Omental fat pad (tissue), 4 donors: ENCODE measurements at places on chromosomes 7 and 10. TPM values are rescaled to one million over a fixed set of nuclear protein-coding genes. Genes with fewer than 3 reads are reported as not detected.

PWWP2B gene
- total RNA-seq, result 14.4 TPM

FGFBP3 gene
- 0.96 TPM for total RNA-seq

CYP2W1 gene
- not detected for total RNA-seq

DNA sequence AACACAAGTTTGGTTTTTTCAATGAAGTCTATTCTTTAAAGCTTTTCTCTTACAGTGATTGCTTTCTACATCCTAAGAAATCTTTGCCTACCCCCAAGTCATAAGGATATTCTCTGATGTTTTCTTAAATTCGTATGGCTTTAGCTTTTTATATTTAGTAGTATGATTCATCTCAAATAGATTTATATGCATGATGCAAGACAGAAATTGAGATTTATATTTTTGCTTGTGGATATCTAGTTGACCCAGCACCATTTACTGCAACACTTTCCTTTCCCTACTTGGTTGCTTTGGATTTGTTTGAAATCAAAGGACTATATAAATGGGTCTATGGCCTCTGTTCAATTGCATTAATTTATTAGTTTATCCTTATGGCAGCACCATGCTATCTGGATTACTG, 113.9 kb downstream of the ZNF438 start:
- no peak for DNase-seq

DNA sequence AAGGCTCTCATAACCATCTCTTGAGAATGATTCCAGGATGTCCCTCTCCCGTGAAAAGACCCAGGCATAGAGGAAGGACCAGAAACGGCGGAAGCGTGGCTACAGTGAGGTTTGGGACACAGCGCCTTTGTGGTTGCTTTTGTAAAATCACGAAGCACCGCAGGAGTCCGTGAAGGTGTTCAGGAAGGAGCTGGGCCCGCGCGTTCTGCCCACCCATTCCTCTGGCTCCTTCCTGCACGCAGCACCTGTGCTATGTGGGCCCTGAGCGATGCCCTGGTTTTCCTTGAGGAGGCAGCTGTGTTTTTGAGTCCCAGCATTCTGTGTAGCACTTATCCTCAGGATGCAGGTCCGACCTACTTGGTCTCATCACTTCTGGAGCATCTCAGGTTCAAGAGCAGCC, 112.8 kb downstream of the TRRAP start:
- no peak for DNase-seq

GRCh38 chr10:86849181-86849894, 92.9 kb downstream of the BMPR1A start:
- no peak for DNase-seq
